ENCODE measurements at places on chromosomes 11 and 22.

DNA sequence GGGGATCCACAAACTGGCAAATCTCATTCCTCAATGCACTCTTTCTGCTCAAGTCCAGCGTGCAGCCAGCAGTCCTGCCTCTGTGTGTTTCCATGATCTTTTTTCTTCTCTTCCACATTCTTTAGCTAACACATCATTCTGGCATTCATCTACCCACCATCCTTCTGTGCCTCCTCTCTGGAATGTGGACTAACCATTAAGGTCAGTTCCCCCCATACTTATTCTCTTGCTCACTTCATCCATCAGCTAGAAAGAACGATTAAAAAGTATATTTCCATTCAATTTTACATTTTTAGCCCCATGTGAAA lies 7.8 kb downstream of the KIRREL3 start:
- peak; percentile 22 for DNase-seq

DNA sequence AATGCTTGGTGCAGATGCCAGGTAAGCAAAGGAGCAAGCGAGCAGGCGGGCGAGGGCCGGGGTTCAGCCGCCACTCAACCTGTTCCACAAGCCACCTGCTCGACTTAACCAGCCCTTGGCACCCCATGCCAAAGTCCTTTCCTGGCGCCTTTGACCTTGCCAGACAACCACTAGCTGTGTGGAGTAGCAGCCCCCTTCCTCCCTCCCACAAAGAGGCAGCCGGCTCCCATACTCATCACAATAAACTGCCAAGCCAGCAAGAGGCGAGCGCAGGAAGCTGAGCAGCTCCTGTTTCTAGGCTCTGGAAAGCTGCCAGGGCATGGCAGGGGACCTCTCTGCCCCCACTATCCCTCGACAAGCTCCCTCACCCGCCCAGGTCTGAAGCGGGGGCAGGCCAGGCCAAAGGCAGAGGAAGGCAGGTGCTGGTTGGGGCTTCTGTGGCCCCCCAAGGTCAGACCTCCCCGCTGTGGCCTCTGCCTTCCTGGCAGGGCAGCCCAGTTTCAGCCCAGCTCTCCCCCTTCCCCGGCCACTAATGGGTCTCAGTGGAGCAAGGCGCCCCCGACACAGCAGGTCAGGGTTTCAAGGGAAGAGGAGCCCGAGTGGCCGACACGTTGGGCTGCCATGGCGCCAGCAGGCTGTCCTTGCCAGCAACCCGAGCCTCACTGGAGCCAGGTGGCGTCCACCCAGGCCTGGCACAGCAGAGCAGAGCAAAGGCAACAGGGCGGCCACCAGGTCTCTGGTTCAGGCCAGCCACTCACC lies 15.3 kb downstream of the MACROD1 start:
- DNase-seq: no peak

DNA sequence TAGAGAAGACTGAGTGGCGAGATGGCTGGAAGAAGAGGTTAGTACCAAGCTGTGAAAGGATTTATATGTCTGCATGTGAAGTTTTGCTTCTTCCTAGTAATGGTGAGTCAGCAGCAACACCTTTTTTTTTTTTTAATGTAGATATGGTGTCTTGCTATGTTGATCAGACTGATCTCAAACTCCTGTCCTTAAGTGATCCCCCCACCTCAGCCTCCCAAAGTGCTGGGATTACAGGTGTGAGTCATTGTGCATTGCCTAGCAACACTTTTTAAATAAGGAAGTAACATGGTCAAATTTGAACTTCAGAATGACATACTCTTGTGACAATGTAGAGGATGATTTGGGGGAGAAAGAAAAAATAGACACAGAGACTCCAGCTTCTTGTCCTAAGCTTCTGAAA lies 6.5 kb upstream of the CSTPP1 start:
- DNase-seq: peak; percentile 59

DNA sequence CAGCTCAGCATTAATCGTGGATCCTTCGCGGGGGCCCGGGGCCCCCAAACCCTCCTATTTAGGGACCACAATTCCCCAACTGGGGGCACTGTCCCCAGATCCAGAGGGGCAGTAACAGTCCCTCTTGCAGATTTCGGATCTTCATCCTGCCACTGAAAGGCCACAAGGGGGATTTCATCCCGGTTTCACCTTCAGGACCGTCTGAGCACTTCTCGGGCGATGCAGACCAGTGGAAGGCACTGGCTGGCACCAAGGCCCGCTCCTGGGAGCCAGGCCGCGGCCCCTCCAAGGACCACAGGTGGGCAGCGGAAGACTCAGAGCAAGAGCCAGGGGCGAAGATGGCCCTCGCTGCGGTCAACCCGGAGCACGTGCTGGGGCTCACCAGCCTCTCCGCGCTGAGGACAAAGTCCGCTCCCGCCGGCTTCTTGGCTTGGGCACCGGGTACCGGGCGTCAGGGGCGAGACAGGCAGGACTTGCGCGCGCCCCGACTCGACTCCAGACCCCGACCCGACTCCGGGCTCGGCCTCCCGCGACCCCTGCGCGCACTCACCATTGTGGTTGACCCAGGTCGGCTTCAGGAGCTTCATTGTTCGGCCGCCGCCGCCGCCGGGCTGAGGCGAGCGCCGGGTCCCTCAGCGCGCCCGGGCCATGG lies 517 bp downstream of the HIRA start:
- DNase-seq: peak; percentile 41

DNA sequence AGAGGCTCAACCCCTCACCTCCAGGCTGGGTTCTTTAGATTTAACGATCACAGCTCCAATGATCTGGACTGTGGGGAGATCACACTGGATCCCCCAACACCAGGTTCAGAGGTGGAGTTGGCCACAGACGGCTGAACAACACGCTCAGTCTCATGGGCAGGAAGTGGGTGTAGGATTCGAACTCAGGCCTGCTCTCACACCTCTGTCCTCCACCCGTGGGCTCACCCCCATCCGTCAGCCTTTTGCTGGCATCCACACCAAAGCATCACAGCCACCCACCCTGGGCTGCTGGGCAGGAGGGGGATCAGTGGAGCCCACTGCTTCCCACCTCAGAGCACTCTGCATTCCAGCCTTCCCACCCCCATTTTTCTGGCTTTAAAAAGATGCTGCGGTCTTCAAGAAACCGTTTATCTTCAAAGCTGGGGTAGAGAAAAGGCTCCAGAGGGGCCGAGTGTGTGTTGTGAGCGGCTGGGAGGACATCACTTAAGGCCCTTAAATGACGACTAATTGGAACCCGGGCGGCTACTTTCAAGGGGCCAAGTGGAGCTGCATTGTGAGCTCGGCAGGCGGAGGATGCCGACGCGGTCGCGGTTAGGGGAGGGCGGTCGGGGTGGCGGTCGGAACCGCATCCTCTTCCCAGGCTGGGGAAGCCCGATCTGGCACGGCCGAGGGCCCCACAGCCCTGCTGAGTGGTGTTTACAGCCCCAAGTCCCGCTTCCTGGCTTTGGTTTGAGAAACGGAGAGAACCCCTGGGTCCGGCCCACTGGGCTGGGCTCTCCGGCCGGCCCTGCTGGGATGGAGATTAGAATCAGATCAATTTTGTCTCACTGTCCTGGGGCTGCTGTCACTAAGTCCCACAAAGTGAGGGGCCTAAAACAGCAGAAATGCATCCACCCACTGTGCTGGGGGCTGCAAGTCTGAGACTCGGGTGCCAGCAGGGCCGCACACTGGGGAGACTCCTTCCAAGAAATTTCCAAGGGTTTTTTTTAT lies 15.9 kb upstream of the FGF3 start:
- no peak for DNase-seq

- DNase-seq: no peak
Measured at GRCh38 chr22:44259366-44260215, 53.2 kb downstream of the SHISAL1 start.

DNA sequence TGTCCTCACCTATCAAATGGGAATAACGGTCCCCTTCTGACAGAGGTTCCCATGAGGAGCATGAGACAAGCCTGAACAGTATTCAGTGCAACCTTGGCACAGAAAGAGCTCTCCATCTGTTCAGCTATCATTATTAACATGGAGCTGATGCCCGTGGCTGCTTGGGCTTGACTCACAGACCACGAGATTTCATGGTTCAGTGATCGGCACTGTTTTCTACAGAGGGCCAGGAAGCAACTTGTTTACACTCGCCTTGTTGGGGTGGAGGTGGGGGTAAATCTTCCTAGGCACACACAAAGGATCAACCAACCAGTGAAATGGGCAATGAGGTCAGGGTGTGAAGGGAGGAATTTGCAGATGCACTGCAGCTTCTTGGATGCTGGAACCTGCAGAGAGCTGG lies 88.2 kb downstream of the CWC15 start:
- no peak for DNase-seq

- no peak for DNase-seq
Measured at GRCh38 chr11:1672613-1673350, 24.2 kb upstream of the KRTAP5-6 start.

- DNase-seq: peak; percentile 21
Measured at GRCh38 chr11:113994077-113994954, 19.4 kb downstream of the HTR3A start.

Data from choroid plexus epithelial cell (primary cell).